Heart right ventricle (tissue), 16 donors: ENCODE measurements at places on chromosomes 7 and 10. TPM values are rescaled to one million over a fixed set of nuclear protein-coding genes. Genes with fewer than 3 reads are reported as not detected.

GRCh38 chr10:129045599-129045998, 421.4 kb upstream of the MGMT start:
- DNase-seq: no peak

GRCh38 chr7:8382004-8382730, 51.2 kb upstream of the NXPH1 start:
- no peak for DNase-seq

GRCh38 chr10:69239816-69240434, 19.8 kb downstream of the HKDC1 start:
- no peak for DNase-seq

Gene TSPAN15
- total RNA-seq: 11.1 TPM

Gene MKX
- total RNA-seq: 0.33 TPM

DNA sequence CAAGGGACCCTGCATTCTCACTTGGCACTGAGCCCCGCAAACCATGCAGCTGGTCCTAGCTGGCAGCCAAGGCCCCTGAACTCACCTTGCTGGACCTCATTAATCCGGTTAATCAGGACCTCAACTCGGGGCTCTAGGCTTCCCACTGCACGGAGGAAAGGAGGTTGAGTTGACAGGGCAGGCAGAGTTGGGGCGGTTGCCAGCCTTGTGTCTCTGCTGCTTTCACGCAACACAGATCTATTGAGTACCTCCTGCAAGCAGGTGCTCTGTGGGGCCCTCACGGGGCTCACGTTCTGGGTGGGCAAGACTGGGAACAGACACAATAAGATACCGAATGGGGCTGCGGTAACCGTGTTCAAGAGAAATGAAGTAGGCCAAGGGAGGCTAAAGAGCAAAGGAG, 6.2 kb downstream of the SYCE1 start:
- DNase-seq: no peak

Gene CHAT
- not detected for total RNA-seq

Gene FAM107B
- total RNA-seq: 5.1 TPM

Gene NAT16
- not detected for total RNA-seq
